ENCODE measurements at places on chromosomes 6 and 20.

DNA sequence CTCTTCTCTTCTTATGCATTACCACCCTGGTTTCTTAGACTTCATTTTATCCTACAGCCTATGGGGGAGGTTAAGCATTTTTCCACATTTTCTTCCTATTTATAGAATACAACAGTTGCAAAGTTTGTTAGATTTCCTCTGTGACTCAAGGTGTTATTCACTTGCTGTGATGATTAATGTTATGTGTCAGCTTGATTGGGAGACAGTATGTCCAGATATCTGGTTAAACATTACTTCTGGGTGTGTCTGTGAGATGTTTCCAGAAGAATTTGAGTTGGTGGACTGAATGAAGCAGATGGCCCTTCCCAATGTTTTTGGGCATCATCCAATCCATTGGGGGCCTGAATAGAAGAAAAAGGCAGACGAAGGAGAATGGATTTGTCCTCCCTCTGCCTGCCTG, 131.3 kb downstream of the C6orf118 start:
- no peak for DNase-seq

DNA sequence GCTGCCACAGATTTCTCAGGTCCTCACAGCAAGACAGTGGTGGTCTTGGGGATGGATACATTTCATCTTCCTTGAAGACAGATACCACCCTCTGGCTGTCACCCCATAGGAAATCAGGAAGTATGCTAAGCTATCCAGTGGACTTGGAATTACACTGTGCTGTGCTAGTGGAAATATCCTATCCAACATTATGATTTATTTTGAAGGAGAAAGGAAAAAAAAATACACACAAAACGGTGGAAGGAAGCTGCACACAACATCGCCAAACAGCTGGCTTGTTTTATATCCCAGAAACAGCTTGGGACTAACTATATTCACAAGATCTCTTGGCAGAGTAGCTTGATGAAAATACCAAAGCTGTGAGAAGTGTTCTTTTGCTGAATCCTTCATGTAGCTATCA, 257.6 kb downstream of the LAMA2 start:
- no peak for DNase-seq

DNA sequence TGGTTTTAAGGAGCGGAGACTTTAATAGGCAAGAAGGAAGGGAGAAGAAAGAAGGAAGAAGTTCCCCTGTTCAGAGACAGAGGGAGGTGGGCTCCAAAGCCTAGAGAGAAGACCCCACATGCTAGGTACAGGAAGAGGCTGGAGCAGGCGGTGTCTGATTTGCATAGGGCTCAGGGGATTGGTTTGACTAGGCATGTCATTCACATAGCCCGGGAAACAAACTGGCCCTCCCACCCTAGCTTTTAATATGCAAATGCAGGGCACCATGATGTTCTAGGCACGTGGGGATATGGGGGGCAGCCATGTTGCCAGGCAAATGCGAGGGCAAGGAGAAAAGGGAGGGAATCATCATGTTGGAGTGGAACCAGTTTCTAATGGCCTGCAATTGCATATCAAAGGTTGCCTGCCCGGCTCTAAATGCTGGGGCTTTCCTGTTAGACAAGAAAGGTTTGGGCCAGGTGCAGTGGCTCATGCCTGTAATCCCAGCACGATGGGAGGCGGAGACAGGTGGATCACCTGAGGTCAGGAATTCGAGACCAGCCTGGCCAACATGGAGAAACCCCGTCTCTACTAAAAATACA, 34.3 kb upstream of the AGPAT4 start:
- no peak for DNase-seq

DNA sequence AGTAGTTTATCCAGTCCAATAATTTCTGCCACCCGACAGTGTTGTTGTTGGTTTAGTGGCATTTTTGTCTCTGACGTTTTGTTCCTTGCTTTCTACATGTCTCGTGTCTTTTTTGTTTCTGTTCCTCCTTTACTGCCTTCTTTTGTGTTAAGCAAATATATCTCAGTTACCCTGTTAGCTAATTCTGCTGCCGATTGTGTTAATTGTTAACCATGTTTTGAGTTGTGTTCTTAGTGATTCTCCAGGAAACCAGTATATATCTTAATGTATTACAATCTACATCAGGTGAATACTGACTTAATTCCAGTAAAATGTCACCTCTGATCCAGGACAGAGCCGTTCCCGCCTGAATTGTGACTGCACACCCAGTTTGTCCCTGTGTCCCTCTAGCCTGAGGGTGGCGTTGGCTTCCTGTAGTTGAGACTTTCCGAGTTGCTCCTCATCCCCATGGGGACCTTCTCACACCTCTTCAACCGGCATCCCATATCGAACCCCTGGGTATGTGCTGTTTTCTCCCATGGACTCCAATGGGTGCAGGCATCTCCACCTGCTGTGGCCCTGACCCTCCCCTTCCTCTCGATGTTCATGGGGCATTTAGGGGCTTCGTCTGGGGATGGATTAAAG, 35.8 kb upstream of the BHLHE23 start:
- no peak for DNase-seq

DNA sequence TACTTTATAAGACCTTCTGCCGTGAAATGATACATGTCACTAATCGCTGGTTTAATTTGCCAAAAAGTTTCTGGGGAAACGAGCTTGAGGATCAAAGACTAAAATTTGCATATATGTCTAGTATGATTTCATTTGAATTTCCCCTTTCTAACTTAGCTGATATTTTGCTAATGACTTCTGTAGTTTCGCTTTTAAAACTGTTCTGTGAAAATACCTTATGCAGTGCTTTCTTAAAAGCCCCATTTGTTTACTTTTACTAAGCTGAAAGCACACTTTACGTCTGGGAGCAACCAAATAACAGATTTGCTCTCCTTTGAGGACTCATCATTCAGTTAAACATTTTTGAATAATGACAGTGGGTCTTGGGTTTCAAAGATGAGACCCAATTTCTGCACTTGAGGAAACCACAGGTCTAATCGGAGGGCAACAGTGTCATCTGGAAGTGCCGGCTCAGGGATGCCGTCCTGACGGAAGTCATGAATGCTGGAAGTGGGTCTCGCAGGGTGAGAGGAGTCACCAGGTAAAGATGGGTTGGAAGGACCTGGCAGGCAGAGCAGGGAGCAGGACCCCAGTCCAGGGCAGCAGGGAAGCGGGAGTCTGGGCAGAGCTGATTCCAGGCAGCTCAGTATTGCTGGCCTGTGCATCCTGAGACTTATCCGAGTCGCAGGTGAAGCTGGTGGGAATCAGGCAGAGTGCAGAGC, 33.2 kb downstream of the PLEKHG1 start:
- DNase-seq: no peak

GRCh38 chr6:139996253-139996834, 621.9 kb upstream of the CITED2 start:
- no peak for DNase-seq

GRCh38 chr6:135867332-135867731, 15.8 kb downstream of the PDE7B start:
- DNase-seq: no peak

DNA sequence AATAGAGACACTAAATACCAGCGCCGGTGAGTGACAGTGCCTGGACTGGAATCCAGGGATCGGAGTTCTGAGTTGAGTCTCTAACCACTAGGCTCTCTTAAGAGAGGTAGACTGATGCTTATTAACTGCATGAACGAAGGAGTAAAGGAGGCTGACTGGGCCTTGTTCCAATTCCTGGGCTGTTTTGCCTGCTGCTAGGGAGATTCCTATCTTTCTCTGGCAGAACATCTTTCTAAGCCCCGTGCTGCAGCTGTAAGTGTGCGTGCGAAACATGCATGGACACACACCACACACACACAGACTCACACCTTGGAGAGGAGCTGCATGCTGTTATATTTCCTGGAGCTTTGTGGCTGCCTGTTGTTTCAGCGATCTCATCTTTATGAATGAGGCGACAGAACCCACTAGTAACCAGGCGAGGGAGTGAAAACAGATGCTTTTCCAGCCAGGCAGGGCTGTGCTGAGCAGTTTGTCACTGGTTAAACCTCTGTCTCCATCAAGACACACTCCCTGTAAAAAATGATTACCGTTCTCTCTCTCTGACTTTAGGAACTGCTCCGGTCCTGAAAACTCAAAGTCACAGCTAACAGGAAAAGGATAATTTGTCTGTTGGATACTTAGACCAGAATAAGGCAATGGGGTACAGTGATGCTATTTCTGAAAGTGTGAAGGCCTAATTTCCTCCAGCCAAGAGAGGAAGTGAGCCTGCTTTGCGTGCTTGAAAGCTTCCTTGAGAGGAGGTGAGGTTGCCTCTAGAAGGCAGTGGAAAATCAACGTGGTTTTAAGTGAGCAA, 157.4 kb upstream of the ZNF217 start:
- DNase-seq: no peak

- no peak for DNase-seq
Measured at GRCh38 chr6:129453073-129453472, 256.9 kb downstream of the ARHGAP18 start.

DNA sequence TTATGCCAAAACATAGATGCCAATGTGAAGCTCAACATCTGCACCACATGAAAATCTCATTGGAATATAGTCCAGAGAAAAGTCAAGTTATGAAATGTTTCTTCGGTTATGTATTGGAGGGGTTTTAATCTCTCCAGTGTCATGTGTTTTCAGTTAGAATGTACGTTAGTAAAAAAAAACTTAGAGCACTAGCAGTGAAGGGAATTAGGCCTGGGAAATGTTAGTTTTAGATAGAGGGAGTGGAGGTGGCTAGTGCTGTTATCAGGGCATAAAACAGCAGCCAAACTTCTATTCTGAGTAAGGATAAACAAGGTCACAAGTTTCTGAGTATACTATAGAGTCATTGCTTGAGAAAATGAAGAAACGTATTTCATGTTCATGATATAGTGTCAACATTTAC, 42.9 kb downstream of the HDGFL1 start:
- DNase-seq: no peak

- DNase-seq: no peak
Measured at GRCh38 chr20:44501448-44501847, 20.4 kb downstream of the SERINC3 start.

DNA sequence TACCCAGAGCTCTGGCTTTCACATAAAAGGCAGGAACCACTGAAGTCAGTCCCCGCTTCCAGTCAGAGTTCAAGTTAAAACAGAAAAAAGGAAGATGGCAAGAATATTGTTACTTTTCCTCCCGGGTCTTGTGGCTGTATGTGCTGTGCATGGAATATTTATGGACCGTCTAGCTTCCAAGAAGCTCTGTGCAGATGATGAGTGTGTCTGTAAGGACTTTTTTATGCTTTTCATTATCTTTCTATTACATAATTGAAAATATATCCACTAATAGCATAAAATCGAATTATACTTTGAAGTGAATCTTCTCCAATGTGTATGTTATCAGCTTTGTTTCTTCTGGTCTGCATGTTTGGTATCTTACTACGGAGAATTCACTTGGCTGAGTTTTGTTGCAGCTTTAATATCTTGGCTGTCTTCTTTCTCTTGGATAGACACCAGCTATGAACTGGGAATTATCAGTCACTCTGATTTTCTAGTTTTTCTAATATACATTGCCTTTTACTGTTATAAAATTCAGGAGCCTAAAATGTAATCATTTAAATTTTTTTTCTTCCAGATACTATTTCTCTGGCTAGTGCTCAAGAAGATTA, at the start of gene OTOR:
OTOR (plus strand) TSS at position 51 of the 593 bp plus-strand sequence; CDS start at position 95, 44 bp downstream.
- DNase-seq: no peak

GRCh38 chr20:45433316-45433715, 17.4 kb downstream of the PIGT start:
- DNase-seq: no peak

- no peak for DNase-seq
Measured at GRCh38 chr6:143949962-143950361, 58.1 kb downstream of the PLAGL1 start.

- no peak for DNase-seq
Measured at GRCh38 chr6:43669050-43669921, 18.3 kb downstream of the MRPS18A start.

DNA sequence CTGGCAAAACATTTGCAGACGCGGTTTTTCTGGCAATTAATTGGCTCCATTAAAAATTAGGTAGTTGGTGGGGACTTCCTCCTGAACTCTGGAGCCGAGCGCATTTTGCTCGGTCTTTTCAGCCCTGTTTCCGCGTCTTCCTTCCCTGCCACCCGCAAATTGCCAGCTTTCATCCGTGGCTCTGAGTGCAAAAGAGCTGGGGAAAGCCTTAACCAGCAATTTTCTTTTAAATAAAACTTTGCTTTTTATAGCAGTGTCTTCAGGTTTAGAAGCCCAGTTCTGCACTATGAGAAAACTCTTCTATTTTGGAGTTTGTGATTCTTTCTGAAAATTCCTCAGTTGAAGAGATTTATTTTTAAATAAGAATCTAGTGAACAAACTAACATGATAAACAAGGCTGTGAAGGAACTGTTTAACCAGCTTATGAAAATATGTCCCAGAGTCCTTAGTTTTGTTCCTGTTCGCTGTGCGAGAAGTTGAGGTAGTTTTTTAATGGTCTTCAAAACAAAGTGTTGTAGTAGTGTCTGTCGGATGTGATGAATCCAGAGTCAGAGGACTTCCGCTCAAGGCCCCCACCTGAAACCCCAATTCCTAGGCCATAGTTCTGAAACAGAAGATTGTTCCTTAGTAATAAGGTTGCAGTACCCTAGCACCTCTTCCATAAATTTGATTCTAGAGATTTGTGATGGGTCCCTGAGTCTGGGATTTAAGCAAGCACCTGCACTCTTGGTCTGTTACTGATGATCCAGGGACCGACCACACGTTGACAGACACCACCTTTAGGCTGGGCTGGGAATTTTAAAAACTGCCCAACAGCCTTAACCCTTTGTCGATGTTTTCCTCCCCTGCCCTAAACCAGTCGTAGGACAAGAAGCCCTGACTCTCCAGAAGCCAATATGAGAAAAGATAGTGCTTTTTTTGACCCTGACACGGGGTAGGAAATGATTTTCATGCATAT, 950 bp downstream of the KCTD20 start:
- DNase-seq: no peak

DNA sequence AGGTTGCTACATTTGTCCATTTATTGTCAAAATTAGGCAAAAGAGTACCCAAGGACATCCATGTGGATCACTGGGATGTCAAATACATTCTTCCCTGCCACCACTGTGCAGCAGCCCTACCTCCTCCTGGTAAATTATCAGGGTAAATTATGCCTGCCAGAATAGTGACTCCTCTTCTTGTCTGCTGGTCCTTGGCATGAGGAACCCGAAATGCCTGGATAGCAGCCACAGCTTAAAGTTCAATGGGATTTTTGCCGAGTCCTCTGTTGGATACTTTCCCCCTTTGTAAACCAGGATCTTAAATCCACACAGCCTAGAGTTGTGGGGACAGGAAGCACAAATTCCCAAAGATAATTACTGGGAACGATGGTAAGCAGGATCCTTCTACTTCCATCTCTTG, 173.3 kb downstream of the RFX6 start:
- DNase-seq: no peak

DNA sequence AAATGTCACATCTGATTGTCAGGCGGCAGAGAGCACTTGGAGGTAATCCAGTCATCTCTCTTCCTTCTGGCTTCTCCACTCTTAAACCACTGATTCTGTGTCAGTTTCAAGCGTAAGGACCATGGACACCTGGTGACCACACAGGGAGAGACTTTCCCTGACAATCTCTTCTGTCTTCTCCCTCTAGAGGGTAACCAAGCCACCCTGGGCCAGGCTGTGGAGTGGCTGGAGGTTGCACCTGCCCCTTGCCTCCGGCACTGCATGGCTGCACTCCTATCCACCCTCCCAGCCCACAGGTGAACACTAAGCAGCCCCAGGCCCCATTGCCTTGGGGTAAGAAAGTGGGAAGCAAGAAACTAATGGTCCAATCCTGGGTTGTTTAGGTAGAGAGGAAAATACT, 78.7 kb downstream of the BFSP1 start:
- no peak for DNase-seq
